ENCODE measurements at places on chromosomes 7 and 10.

- DNase-seq = no peak
Observed at GRCh38 chr7:77441046-77441445, 24.9 kb upstream of the GSAP start.

DNA sequence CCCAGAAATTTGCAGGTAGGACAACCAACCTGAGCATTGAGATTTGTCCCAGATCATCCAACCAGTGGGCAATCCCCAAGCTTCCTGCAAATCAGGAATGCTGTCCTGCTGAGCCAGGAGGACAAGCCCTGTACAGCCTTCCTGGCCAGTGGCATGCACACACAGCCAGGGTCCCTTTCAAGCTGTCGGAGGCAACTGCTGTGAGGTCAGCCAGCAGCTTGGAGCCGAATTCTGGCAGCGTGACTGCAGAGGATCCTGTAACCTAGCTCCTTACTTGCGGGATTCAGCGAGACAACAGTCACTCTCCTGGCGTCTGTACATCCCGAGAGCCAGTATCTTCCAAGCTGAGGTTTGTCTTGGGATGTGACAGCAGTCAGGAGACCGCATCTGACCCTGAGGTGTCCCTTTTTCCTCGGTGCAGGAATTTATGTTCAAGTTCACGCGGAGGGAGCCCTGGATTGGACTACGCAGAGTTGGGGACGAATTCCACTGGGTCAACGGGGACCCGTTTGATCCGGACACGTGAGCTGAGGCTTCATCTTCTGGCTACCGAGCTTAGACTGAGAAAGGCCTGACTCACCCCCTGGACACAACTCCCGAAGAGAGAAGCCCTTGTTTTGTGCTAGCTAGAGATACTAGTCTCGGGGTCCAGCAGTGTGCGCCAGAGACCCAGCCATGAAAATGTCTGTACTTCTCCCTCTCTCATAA is 18.3 kb downstream of the CLEC2L start:
- DNase-seq = no peak

DNA sequence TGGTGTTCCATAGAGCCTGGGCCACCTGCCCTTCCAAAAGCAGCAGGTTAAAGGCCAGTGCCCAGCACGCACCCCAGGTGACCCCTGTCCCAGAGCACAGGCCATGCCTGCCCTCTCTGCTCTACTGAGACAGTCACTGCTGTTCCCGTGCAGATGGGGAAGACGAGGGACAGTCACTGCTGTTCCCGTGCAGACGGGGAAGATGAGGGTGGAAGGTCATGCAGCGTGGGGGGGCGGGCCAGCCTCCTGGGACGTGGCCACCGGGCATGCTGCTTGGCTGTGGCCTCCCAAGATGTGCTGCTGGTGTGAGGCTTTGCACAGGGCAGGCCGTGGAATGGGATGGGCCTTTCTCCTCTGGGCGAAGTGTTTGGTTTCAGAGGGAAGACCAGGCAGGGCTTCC is 18.4 kb downstream of the LRRC27 start:
- no peak for DNase-seq

GRCh38 chr10:77498210-77498609 is 139.4 kb downstream of the KCNMA1 start:
- no peak for DNase-seq

GRCh38 chr10:119377958-119378736 is 164.4 kb downstream of the RGS10 start:
- DNase-seq = no peak

- no peak for DNase-seq
Observed at GRCh38 chr10:93462881-93463280, 19.3 kb downstream of the MYOF start.

GRCh38 chr7:3067606-3068380 is 24.1 kb upstream of the CARD11 start:
- DNase-seq = no peak

DNA sequence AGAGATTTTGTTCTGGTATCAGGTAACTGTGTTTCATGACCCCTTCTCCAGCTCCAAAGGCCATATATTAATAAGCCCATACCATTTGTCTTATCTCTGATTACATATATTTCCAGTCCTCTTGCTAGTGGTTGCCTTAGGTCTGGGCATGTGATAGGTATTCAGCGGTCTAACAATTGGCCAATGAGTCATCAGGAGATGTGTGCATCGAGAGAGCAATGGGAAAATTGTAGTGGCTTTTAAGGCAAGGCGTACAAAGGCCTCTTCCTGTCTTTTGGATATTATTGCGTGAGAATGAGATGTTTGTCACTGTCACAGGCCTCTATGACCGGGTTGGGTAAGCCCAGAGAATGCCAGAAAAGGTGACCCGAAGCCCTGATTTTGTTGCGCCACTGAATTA is 38.6 kb upstream of the SFRP5 start:
- DNase-seq = peak; percentile 74

- no peak for DNase-seq
Observed at GRCh38 chr7:24831240-24831639, 74.0 kb upstream of the GSDME start.

DNA sequence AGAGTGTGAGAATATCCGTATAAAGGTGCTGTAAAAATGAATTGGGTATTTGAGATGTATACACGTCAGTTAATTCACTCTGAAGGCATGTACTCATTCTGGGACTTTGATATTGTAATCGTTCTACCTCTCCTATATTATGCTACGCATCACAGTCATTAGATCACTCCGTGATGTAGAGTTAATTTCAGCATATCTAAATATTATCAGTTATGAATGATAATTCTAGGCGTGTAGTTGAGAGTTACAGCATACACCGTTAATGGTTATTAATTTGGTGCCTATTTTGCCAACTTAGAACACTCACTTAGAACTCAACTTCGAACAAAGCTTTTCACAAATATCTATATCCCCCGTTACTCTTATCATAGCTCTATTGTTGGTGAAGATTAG is 477 bp upstream of the MCU start:
- DNase-seq = no peak

GRCh38 chr10:71638064-71638821 is 81.3 kb downstream of the C10orf105 start:
- no peak for DNase-seq

GRCh38 chr10:90860790-90861189 is 3.0 kb upstream of the HTR7 start:
- no peak for DNase-seq

DNA sequence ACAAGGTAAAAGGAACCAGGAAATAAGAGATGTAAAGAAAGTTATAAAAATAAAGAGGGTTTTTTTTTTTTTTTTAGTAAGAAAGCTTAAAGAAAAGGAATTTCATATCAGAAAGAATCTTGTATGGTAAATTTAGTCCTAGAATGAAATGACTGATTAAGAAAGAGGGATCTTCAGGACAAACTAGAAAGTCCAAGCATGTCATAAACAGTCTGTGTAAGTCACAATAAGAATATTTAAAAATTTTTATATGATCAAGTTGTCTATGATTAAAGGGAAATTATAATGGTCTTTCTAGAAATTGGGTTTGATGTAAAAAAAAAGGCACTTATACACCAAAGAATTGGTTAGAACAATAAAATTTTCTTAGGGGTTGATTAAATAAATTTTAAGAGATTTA is 289.5 kb downstream of the XPNPEP1 start:
- no peak for DNase-seq

- no peak for DNase-seq
Observed at GRCh38 chr7:120680985-120681384, 177.0 kb downstream of the TSPAN12 start.

GRCh38 chr7:116290740-116291139 is 80.4 kb downstream of the TES start:
- DNase-seq = no peak

- no peak for DNase-seq
Observed at GRCh38 chr10:75632805-75633462, 201.5 kb downstream of the LRMDA start.

DNA sequence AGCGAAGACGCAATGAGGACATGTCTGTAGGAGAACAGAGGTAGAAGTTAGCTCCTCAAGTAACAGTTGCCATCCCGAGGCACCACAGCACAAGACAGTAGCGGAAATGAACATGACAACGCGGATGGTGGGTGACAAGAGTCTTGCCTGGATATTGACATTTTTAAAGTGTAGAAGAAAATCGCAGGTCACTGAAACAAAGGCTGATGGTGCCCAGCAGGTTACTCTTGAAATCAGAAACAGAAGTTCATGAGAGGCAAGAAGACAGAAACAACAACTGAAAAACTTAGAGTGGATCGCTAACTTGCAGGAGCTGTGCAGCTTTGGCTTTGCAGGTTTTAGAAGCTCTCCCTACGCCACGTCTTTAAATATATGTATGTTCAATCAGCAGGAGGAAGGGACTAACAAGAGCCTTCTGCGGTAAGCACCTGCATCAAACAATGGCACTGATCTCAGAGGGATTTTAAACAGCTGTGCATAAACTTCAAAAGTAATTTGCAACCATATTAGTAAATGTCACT is 1.8 kb downstream of the PRKCQ start:
- DNase-seq = no peak

GRCh38 chr10:131726076-131726880 is 174.5 kb upstream of the PPP2R2D start:
- no peak for DNase-seq

DNA sequence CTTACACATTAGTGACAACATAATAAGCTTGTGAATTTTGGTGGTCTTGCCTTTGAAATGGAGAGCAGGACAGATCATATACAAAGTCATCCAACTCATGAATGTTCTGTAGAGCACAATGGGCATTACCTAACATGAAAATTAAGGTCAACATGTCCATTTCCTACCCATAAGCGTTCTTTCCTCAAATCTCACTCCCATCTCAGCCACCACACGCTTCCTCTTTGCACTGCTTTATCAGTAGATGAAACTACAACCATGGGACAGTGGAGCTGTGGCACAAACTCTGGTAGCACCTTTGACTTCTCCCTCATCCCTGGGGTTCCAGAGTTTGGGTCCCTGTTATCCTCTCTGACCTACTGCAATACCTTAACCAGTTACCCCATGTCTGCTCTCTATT is 2.2 kb downstream of the PON2 start:
- DNase-seq = no peak

DNA sequence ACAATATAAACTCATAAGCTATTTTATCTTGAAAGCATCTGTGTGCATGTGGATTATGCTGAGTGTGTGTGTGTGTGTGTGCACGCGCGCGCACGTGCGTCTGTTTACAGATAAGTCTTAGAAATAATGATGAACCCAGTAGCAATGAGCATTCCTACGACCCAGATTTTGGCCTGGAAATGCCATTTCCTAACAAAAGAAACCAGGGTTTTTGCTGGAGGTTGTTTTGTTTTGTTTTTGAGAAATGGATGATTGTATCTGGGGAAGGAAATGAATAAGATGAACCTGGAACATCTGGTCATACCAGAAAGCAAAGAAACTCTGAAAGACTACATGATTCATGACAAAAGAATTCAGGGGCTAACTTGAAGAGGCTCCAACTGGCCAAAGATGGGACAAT is 22.1 kb upstream of the LMOD2 start:
- no peak for DNase-seq

GRCh38 chr7:22823142-22823497 is 471 bp upstream of the TOMM7 start:
- no peak for DNase-seq

- DNase-seq = no peak
Observed at GRCh38 chr7:6026820-6027311, 4.3 kb upstream of the ANKRD61 start.

DNA sequence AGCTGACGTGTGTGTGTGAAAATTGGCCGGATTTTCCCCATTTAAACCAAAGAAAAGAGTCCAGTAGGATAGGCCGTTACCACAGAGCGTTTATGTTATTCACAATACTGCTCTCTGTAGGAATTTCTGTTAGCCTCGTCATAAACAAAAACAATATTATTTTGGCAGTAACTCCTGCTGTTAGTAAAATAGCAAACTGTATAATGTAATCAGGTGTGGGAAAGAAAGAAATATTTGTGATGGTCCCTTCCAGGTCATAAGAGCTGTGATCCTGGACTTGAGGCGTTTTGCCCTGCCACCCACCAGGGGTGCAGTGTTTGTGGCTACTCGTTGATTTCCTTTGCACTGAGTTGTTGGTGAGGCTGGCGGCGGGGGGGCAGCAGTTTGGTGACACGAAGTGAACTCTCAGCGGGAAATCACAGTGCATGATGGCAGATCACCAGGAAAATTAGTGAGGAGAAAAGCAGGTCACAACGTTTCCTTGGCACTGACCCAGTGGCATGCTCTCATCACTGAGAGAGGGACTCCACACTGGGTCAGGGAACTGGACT is 2.8 kb downstream of the EEPD1 start:
- no peak for DNase-seq

DNA sequence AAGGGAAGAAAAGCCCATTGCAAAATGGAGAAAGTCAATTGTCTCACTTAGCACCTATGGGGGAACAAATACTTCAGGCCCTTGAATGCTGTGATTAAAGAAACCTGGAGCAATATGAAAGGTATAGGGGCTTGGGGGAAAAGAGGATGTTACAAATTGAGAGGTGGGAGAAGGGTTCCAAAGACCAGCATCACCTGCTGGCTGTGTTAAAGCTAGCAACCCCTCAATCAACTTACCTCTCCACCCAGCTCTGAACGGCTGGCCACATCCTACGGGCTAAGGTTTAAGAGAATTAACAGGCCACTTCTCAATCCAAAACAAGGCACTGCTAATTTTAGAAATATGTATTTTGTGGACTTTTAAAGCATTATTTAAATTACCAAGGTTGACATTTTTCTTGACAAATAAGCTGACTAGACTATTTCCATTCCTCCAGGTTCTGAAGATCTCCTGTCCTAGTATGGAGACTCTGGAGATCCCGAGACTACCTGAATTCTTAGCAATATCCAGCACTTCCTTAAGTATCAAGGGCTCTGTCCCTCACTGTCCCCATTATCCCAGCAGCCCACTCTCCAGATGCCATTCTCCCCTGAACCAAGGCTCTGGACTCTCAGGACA is 976 bp upstream of the H2BK1 start:
- DNase-seq = no peak

DNA sequence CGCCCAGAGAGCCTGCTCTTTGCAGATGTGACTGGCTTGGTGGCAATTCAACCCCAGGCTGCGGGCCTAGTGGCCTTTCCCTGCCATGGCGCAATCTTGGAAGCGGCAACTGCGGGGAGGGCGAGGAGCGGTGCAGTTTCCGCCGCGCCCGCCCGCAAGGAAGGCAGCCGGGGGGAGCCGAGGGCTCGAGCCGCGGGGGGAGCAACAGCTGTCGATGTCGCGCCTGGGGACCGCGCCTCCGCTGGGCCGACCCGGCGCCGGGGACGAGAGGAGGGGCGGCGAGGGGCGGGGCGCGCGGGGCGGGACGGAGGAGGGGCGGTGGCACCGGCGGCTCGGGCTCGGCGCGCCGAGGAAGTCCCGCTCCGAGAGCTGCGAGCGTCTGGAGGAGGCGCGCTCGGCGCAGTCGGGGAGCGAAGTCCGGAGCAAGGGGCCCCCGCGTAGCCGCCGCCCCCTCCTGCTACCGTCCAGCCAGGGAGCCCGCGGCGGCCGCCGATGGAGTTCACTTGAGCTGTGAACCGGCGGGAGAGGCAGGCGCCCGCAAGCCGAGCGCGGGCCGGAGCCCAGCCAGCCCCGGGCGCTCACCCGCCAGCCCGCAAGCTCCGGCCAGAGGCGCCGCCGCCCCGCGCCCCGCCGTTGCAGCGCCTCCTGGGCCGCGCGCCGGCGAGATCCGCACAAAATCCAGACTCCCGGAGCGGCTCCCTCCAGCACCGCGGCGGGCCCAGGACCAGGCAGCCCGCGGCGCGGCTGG is 438.1 kb upstream of the GALNT17 start:
- peak; percentile 81 for DNase-seq
